ENCODE measurements at places on chromosomes 4 and X.

GRCh38 chr4:179029683-179030082 lies 1587.4 kb upstream of the AGA start:
- DNase-seq: no peak

DNA sequence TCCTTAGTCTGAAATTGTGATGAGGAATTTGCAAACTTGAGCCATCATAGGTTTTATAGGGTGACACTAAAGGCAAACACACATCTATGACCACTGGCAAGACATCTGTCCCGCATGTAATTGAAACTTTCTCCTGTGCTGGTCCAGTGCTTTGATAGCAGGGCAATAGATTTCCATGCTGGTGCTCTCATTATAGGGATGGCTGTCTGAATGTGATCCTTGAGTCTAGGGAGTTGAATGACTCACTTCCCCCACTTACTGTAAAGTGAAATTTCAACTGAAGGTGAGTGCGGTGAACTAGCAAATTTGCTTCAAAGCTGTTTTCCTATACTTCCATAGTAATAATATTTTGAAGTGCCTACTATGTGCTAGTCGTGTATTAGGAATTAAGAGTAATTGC lies 1630.0 kb downstream of the STIM2 start:
- no peak for DNase-seq

GRCh38 chr4:11769434-11769833 lies 340.7 kb upstream of the HS3ST1 start:
- DNase-seq: no peak

- no peak for DNase-seq
Observed at GRCh38 chrX:28988246-28988645, 401.0 kb downstream of the IL1RAPL1 start.

- DNase-seq: no peak
Observed at GRCh38 chr4:98905839-98906238, 23.1 kb downstream of the EIF4E start.

DNA sequence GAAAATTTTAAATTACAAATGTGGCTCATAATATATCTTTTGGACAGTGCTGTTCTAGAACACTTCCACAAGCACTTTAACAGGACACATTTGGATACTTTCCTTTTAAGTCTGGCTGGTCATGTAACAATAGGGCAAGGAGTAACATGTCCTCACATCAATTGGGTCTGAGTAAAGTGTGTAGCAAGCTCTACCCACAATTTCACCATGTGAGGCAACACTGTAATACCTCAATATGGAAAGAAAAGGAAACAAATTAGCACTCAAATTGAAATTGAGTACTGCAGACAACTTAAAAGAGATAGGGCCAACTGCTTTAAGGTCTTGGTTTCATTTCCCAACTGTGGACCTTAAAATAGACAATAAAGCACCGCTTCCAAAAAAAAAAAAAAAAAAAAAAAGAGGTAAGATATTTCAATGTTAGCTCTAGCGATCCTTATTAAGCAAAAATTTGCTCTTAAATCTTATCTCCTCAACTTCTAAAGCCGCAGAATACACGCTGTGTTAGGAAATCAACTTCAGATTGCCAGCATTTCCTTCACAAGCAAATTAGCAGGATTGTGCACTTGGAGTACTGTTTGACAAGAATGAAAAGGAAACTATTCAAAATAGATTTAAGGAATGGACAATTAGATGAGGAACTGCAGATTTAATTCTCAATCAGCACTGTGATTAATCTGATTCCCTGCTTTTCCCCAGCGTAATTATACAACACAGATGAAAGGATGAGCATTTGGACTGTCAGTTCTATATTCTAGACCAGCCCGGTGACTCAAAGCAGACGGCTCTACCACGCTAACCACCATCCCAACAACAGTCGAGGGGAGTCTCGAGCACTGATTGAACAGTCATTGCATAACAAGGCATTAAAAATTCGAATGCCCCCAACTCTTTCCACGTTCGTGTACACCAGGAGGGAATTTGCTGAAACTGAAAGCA lies 1.6 kb downstream of the CASK start:
- no peak for DNase-seq

Measured in hippocampal formation (tissue), 2 donors.